ENCODE measurements at places on chromosomes 6 and 20.
A peak's percentile ranks its signal among the peaks of the same experiment; 100 is the strongest.

DNA sequence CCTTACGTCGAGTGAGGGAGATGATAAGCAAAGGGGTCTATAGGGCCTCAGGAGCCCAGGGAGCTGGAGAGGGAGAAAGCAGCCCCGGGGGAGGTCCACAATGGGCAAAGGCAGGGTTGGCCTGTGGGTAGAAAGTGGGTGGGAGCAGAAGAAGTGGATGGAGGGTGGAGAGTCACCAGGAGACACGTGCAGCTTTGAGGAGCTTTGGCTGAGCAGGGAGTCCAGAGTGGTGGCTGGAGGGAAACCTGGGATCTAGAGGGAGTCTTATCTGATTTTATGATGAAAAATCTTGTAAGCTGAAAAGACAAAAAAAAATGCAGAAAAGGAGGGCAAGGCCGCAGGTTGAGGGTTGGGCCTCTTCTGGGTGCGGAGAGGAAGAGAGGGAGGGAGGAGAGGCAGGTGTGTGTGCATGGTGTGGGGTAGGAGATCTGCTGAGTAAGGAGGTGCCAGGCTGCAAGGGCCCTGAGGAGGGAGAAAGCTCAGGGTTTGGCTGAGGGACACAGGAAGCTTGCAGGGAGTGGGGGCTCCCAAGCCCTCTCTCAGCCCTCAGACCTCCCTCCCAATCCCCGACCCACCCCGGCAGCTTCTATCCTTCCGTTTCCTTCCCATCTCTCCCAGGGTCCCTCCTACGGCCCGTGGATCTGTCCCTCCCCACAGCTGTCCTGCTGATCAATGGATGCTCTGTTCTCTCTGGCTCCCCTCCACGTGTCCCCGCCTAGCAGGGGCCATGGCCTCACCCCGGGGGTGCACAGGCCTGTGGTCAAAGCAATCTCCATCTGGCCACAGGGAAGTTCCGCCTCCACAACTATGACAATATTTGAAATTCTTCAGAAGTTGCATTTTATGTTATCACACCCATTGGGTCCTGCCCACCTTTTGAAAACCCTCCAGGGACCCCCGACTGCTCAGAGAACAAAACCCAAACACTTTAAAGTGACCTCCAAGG lies 17.1 kb upstream of the BPI start:
- no peak for DNase-seq

- peak; percentile 10 for DNase-seq
Observed at GRCh38 chr6:38671885-38672467, 31.0 kb downstream of the GLO1 start.

- DNase-seq = no peak
Observed at GRCh38 chr6:39137245-39137644, 22.3 kb upstream of the SAYSD1 start.

- DNase-seq = no peak
Observed at GRCh38 chr6:138600726-138601125, 101.4 kb upstream of the NHSL1 start.

GRCh38 chr20:21548390-21549035 lies 34.6 kb upstream of the NKX2-2 start:
- no peak for DNase-seq

DNA sequence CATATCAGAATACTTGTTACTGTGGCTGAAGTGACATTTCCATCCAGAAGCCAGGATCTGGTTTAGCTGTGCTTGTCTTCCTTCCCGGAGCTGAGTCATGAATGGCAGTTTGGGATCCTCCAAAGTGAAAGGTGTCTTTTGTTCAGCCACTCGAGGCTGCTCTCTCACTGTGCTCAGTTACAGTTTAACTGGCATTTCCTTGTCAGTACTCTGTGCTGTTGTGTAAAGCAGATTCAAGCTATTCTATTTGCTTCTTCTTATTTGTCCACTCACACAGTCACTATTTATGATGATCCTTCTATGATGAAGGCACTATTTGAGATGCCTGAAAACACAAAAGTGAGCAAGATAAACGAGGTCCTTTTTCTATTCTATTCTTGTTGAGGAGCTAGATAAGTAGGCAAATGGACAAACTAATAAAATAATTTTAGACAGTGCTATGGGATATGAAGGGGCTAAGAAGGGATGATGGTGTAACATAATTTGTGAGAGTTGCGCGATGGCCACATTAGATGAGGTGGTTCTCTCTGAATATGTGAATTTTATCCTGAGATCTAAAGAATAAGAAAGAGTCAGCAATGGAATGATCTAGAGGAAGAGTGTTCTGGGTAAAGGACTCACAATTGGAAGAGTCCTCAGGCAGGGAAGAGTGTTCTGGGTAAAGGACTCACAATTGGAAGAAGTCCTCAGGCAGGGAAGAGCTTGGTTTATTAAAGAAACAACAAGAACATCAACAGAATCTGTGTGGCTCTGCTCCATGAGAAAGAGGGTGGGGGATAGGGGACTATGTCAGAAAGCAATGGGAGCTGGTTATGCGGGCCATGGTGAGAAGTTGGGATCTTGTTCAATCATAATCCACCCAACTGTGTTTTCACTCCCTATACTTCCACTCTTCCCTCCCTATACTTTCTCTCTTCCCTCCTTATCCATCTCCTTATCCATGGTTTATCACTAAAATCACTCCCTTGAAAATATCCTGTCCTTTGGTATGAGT lies 40.1 kb downstream of the CYP24A1 start:
- no peak for DNase-seq

DNA sequence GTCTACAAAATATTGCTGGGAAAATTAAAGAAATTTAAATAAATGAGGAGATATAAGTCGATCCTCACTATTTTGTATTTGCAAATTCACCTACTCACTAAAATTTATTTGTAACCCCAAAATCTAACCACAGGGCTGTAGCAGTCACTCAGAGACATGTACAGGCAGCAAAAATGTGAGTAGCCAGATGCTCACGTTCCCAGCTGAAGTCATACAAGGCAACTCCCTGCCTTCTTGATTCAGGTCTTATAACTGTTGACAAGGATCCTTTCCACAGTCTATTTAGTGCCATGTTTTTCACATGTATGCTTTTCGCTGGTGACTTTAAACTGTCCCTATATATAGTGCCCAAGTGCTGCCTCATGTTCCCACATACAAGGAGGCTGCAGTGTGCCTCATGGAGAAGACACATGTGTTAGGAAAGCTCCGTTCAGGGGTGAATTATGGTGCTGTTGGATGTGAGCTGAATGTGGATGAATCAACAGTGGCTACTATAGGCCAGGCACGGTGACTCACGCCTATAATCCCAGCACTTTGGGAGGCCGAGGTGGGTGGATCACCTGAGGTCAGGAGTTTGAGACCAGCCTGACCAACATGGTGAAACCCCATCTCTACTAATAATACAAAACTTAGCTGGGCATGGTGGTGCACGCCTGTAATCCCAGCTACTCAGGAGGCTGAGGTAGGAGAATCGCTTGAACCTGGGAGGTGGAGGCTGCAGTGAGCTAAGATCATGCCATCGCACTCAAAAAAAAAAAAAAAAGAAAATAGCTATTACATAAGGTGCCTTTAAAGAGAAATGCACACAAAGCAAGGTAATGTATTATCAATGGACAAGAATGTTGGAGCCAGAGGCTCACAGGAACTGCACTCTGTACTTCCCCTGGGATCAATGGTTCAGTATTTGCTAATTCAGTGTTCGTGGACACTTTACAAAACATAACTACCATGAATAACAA lies 55.3 kb downstream of the STK35 start:
- no peak for DNase-seq

DNA sequence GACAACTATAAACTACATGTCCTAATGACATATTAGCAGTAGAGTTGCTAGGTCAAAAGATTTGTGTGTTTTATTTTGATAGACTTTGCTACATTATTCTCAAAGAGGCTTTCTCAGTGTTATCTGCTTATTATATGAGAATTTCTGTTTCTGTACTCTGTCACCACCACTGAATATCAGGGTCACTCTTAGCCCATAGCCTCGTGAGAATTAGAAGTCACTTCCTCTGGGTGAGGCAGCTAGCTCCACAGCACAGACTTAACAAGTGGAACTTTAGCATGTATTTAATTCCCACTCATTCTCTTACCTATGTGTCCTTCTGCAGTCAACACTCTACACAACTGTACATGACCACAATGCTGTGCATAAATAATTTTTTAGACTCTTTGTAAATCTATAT lies 6.7 kb downstream of the PHACTR2 start:
- DNase-seq = no peak

DNA sequence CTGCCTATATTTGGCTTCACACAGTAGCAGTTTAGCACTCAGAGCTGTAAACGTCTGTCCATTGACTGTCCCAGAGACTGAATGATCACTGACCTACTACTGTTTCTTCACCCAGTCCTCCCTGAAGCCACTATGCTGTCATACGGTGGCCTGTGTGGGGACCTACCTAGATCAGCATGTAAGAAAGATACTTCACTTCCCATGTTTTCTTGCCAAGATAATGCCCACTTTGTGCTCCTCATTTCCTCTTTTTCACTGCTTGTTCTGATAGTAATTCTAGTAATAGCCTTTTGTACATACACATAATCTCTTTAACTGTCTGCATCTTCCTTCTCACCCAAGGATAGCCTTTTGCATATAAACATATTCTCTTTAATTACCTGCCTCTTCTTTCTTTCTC lies 109.9 kb upstream of the TIAM2 start:
- DNase-seq = no peak

GRCh38 chr6:43870660-43871061 lies 100.7 kb downstream of the VEGFA start:
- DNase-seq = no peak

DNA sequence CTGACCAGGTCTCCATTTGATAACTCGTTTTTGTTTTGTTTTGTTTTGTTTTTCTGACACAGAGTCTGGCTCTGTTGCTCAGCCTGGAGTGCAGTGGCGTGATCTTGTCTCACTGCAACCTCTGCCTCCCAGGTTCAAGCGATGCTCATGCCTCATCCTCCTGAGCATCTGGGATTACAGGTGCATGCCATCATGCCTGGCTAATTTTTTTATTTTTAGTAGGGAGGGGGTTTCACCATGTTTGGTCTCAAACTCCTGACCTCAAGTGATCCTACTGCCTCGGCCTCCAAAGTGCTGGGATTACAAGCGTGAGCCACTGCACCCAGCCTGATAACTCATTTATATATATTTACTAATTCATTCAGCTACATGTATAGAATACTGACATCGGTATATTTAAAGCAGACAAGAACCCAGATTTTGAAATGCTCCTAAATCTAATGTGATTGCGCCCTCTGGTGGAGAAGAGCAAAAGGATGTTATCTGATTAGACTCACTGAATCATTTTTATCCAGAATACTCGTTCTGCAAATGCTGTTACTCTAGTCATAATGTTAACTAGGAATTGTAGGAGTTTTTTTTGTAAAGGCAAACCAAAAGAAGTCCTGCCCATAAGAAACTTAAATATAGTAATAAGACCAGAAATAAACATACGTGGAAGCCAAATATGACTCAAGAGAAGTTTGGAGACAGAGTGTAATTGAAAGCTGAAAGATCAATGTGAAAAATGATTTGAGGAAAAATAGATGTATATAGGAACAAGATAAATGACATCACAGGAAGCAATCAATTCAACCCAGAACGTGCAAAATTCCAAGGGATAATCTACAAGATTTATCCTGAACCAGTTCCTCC lies 5.3 kb upstream of the COL12A1 start:
- peak; percentile 33 for DNase-seq

Data from central memory CD8-positive, alpha-beta T cell (primary cell).